GM23338 (cell line): ENCODE measurements at places on chromosomes 13 and 19. TPM values are rescaled to one million over a fixed set of nuclear protein-coding genes. Genes with fewer than 3 reads are reported as not detected.

Gene TTC9B
- 0.35 and 0.63 TPM in 2 replicates for total RNA-seq

DNA sequence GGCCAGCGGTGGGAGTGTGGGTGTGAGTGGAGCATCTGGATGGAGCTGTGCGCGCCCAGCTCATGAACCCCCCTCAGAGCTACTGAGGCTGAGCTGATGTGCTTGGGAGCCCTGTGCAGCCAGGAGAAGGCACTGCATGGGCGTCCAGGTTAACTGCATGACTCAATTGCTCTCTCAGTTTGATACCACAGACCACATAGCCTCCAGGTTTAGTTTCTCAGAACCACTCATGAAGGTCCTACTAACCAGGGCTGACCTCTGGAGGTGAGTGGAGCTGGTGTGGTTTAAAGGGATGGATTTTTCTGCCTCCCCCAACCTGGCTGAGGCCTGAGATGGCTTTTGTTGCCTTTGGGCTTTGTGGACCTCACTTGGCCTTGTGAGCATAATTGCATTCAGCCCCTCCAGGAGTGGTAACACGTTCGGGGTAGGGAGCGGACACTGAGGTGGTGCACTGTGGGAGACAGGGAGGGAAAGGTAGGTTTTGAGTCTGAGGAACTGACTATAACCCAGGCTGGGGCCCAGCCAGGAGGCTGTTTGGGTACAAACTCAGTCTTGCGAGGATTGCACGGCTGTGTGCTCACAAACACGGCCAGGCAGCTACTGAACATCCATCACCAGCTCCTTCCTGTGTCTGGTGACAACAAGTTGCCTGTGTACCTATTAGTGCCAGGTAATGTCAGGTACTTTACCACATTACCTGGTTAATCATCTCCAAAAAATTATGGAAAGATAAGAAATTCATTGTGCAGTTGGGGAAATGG lies 97.5 kb downstream of the RGCC start:
- no peaks in the 10 kb centered on the region for H3K36me3 ChIP-seq
- H3K27ac ChIP-seq = no peak overlapping the region
- no peaks in the 10 kb centered on the region for H3K27me3 ChIP-seq

DNA sequence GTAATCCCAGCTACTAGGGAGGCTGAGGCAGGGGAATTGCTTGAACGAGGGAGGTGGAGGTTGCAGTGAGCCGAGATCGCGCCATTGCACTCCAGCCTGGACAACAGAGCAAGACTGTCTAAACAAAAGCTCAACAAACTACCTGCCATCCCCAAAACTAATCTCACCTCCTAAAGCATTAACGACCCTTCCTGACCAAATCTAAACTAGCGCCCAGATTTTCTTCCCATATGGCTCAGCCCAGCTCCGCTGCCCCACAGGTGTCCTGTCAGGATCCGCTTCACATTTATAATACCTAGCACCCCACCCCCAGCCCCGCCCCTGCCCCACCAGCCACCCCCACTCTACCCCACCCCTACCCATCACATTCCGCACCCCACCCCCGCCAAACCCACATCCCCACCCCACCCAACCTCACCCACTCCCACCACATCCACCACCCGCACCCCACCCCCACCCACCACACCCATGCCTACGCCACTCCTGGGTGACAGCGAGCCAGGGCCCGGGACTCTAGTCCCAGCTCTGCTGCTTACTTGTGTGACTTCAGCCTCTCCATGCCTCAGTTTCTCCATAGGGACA lies 599 bp downstream of the C19orf12 start:
- H3K4me1 ChIP-seq = peaks cover 25% of the 10 kb centered on the region
- H3K27ac ChIP-seq = no peak overlapping the region
- H3K36me3 ChIP-seq = no peaks in the 10 kb centered on the region

Gene LRG1
- 0.45 and 0.54 TPM in 2 replicates for total RNA-seq

Gene SYNE4
- 24.1 and 26.1 TPM in 2 replicates for total RNA-seq

Gene ZNF793
- total RNA-seq = 11.4 and 13.5 TPM in 2 replicates

DNA sequence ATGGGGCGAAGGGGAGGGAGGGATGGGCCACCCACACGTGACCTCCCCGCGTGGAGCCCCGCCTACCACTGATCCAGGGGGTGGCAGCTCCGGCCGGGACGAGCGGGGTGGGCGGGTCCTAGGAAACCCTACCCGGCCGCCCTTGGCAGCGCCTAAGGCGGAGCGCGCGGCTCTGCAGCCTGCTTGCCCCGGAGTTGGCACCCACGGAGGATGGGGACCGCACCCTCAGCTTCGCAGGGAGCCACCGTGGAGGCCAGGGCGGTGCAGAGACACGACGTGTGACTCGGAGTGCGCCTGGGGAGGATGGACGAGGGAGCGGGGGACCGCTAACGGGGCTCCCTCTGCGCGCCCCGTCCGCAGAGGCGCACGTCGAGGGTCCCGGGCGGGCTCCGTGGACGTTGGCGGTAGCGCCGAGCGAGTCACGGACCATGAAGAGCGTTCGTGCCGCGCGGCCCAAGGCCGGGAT lies at the start of gene RGS9BP:
RGS9BP (plus strand) TSS at position 129 of the 466 bp plus-strand sequence. CDS start 416 bp downstream, outside the sequence.
- H3K27ac ChIP-seq = no peak within 1 kb of the TSS
- peaks cover 45% of the 10 kb centered on the region for H3K27me3 ChIP-seq
- peaks cover 14% of the 10 kb centered on the region; the same call in 1 of the 2 replicates for H3K4me1 ChIP-seq

GRCh38 chr19:18282788-18283141 lies 1.3 kb upstream of the JUND start:
- H3K36me3 ChIP-seq = peaks cover 5% of the 10 kb centered on the region; the same call in 1 of the 2 replicates
- H3K27ac ChIP-seq = peak overlapping the region; percentile 100
- H3K4me3 ChIP-seq = peak overlapping the region; percentile 72

Gene GAS6
- 18.0 and 21.2 TPM in 2 replicates for total RNA-seq

DNA sequence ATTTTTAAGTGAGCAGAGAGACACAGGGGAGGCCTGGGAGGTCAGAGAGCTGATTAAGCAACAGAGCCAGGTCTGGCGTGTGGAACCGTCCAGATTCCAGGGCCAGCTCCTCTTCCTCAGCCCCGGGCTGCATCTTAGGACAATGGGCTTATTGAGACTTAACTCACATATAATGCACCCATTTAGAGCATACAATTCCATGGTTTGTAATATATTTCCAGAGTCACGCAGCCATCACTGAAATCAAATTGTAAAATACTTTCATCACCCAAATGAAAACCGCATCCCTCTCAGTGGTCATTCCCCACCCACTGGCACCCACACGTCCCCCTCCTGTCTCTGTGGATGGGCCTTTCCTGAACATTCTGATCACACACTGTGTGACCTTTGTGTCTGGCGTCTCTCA lies 2.1 kb upstream of the HMG20B start:
- DNase-seq = no peak
- H3K4me3 ChIP-seq = no peak overlapping the region
- H3K4me1 ChIP-seq = peaks cover 9% of the 10 kb centered on the region
- H3K27me3 ChIP-seq = no peaks in the 10 kb centered on the region
- no peaks in the 10 kb centered on the region for H3K36me3 ChIP-seq
- no peak overlapping the region for H3K27ac ChIP-seq

- H3K4me1 ChIP-seq = no peaks in the 10 kb centered on the region
- H3K36me3 ChIP-seq = no peaks in the 10 kb centered on the region
- no peak overlapping the region for H3K4me3 ChIP-seq
- no peaks in the 10 kb centered on the region for H3K27me3 ChIP-seq
Measured at GRCh38 chr13:32889986-32890565, 126.1 kb upstream of the KL start.

Gene PCP2
- not detected in 2 replicates for total RNA-seq

DNA sequence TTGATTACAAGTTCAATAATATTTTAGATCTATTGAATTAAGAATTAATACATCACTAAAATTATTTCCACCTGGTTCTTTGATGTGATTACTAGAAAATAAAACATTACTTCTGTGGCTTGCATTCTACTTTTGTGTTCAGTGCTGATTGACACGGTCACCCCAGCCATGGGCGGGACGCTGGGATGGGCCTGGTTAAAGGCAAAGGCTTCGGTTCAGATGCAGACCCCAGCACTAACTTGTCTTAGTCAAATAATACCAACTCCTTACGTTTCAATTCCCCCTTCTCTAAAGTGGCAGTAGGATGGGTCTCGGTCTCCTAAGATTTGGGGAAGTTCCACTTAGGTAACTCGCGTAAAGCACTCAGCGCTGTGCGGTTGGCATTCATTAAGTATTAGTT lies 144.9 kb downstream of the URI1 start:
- no peaks in the 10 kb centered on the region for H3K27me3 ChIP-seq
- no peaks in the 10 kb centered on the region for H3K36me3 ChIP-seq
- DNase-seq = no peak
- no peak overlapping the region for H3K4me3 ChIP-seq

Gene ZNF99
- 0.03 TPM in 1 of 2 replicates, not detected in the other for total RNA-seq

Gene PLPPR3
- total RNA-seq = 74.7 and 81.1 TPM in 2 replicates
